Upper lobe of right lung (tissue), 1 donor: ENCODE measurements at places on chromosomes 7 and 10. TPM values are rescaled to one million over a fixed set of nuclear protein-coding genes. Genes with fewer than 3 reads are reported as not detected.

Gene TRPV5
- total RNA-seq, result not detected

- H3K27me3 ChIP-seq, result no peaks in the 10 kb centered on the region
- no peaks in the 10 kb centered on the region for H3K36me3 ChIP-seq
- no peak overlapping the region for H3K4me3 ChIP-seq
- H3K4me1 ChIP-seq, result peaks cover 2% of the 10 kb centered on the region
Measured at GRCh38 chr7:106183952-106184351, 71.8 kb upstream of the SYPL1 start.

DNA sequence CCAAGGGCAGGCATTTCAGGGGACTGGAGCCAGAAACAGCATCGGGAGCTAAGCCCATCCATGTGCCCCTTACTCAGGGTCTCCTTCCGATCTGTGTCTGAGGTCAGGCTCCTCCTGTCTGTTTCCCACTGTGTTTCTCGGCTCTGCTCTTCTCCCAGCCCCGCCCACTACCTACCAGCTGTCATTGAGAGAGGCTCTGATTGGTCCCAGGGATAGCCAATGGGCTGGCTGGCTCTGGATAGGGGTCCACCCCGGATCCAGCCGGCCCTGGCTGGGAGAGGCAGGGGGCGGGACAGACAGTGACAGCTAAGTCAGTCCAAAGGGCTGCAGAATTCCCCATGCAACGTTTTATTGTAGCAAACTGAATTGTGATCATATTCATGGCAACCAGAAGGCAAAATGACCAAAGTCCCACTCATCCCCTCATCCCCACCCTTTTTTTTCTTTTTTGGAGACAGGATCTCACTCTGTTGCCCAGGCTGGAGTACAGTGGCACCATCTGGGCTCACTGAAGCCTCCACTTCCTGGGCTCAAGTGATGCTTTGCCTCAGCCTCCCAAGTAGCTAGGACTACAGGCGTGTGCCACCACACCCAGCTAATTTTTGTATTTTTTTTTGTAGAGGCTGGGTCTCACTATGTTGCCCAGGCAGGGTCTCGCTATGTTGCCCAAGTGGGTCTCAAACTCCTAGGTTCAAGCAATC lies 76.3 kb downstream of the CLIP2 start:
- H3K4me3 ChIP-seq, result no peak overlapping the region
- DNase-seq, result no peak
- no peak overlapping the region for H3K27ac ChIP-seq
- H3K27me3 ChIP-seq, result no peaks in the 10 kb centered on the region
- no peaks in the 10 kb centered on the region for H3K4me1 ChIP-seq

GRCh38 chr10:25064401-25064800 lies 48.0 kb downstream of the THNSL1 start:
- H3K4me3 ChIP-seq, result no peak overlapping the region
- no peak overlapping the region for H3K27ac ChIP-seq
- DNase-seq, result no peak
- H3K36me3 ChIP-seq, result no peaks in the 10 kb centered on the region
